ENCODE measurements at places on chromosomes 7 and 10.

DNA sequence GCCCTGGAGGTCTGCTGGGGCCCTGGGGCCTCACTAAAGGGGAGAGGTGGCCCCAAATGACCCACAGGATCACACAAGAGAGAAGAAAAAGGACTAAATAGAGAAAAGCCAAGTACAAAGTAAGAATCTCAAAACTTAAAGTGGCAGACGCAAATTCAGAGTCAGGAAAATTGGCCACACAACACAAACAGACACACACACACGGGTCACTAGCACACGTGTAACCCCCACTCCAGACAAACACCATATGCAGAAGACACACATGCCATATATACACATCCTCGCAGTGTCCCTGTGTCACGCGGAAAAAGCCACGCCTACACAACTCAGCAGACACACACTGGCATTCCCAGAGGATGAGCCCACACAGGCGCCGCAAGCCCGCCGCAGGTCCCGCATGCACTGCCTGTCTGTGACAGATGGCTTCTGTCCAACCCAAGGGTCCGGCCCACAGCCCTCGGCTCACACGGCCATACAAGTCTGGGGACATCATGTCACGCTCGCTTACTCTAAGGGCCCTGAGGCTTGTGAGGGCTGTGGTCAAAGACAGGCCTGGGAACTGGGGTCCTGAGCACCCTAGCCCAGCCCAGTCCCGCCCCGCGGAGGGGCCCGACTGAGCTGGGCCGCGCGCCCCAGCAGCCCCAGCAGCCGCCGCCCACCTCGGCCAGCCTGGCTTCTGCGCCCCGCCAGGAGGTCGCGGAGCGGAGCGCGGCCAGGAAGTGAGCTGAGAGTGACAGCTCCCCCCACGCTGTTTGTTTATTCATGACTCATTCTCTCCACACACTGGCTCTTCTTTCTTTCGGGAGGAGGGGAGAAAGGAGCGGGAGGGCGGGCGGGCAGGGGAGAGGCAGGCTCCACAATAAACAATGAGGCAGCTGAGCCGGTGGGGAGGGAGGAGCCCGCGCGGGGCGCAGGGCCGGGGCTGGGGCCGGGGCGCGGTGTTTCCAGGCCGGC is 95.5 kb upstream of the ZMIZ1 start:
- DNase-seq = peak; percentile 82

DNA sequence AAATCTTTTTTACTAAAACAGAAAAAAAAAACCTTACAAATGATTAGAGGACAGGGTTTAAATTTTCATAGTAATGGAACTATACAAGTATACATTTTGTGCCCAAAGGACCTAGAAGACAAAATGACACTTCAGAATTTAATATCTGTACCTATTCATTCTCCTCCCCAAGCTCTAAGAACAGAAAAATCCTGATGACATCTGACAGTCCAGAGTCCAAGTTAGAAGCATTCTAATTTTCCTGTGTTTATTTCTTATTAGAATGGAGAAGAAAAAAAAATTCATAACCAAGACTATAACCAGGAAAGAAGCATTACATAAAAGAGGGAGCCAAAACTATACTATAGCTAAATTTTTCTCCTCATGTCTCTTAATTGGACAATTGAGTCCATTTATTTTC is 138.9 kb upstream of the SLC13A1 start:
- DNase-seq = no peak

- DNase-seq = no peak
Measured at GRCh38 chr10:65894379-65894778, 1031.5 kb upstream of the LRRTM3 start.

- DNase-seq = no peak
Measured at GRCh38 chr7:118793582-118793981, 569.1 kb downstream of the ANKRD7 start.

GRCh38 chr10:30047430-30047829 is 12.0 kb downstream of the JCAD start:
- no peak for DNase-seq

All from bronchial epithelial cell (primary cell).